C1 segment of cervical spinal cord (tissue), 14 donors: ENCODE measurements at places on chromosomes 16 and 17.

GRCh38 chr17:14346801-14347200, 45.9 kb downstream of the HS3ST3B1 start:
- DNase-seq: no peak

GRCh38 chr17:56896217-56896967, 17.5 kb downstream of the TRIM25 start:
- no peak for DNase-seq

GRCh38 chr17:28033972-28034714, 8.3 kb upstream of the NLK start:
- DNase-seq: no peak

GRCh38 chr17:76081295-76082210, 2.6 kb downstream of the ZACN start:
- DNase-seq: no peak

DNA sequence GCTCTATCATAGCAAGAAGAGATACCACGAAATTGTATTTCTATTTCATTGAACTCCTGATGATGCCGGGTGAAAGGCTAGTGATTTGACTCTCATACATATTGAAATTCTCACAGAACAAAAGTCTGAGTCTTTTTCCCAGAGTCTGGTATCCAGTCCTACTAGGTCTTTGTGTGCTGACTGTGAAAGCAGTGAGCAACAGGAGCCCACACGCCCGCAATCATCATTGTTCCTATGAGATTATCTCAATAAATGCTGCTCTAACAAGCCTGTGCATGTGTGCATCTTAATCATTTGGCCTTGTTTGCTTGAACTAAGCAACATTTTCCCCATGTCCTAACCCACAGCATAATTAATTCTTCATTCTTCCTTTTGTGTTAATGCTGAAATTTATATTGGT, 1466.0 kb downstream of the CDH11 start:
- DNase-seq: no peak

GRCh38 chr17:81015136-81015535, 19.8 kb upstream of the BAIAP2 start:
- DNase-seq: no peak

DNA sequence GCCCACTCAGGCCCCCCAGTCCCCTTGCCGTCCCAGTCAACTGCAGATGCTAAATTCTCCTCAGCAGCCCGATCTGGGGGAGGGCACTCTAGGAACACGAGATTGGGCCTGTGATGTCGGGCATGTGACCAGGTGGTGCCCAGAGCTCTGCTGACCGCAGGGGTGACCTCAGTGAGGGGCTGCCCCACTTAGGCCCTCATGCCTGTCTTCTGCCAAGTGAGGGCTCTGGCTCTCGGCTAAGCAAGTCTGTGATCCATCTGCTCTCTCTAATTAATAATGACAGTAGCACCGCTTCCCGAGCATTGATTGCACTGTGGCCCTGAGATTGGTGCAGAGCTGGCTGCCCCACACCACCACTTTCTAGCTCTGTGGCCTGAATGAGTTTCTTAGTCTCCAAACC, 138.8 kb downstream of the MRM1 start:
- no peak for DNase-seq
